ENCODE measurements at places on chromosomes 4 and X. TPM values are rescaled to one million over a fixed set of nuclear protein-coding genes. Genes with fewer than 3 reads are reported as not detected.
A peak's percentile ranks its signal among the peaks of the same experiment; 100 is the strongest.

FABP2 gene
- not detected for total RNA-seq

DNA sequence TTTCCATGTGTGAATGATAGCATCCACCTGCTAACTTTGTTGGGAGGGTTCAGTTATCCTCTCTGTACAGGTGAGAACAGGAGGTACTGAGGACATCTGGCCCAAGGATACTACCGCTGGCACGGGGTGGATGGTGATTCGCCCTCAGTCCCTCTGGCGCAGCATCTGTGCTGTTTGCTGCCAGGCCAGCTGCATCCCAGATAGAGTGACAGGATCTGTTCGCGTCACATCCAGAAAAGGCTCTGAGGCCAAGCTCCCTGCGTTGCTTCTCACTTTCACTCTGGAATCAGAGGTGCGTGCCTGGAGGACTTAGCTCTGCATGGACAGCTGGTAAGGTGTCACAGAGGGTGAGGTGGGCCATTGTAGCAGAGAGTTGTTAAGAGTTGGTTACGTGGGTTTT is 95.4 kb downstream of the TBL1X start:
- no peak for DNase-seq

DNA sequence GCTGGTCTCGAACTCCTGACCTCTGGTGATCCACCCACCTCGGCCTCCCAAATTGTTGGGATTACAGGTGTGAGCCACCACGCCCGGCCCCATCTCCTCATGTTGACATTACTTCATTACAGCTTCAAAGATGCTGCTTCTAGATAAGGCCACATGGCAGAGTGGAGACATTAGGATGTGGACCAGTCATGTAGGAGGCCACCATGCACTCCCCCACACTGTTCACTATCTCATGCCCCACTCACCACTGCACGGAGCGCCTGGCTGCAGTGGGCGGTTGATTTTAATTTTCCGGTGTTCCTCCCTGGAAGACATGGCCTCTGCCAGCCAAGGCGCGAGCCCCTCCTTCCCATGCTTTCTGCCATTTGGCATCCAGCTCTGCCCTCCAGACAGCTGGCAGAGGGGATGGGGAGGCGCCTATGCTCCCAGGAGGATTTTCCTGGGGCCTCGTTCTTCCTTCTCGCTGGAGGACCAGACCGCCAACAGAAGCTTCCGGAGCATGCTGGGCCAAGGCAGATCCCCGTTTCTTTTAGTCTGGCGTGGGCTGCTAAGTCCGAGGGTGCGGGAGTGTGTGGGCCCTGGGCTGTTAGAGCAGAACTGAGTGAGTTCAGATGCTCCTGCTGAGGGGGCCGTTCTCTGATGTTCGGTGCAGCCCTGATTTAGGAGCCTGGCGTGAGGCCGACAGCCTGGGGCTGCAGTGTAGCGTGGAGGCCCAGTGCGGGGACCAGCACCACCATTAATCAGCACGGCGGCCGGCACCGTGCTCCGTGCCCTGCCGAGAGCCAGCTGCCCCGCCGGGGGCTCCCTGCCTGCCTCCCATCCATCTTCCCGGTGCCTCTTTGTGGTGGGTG is 93.1 kb downstream of the SORCS2 start:
- peak; percentile 48 for DNase-seq

- DNase-seq = no peak
These were observed 111.8 kb upstream of the DKK2 start for GRCh38 chr4:107147873-107148272.

DNA sequence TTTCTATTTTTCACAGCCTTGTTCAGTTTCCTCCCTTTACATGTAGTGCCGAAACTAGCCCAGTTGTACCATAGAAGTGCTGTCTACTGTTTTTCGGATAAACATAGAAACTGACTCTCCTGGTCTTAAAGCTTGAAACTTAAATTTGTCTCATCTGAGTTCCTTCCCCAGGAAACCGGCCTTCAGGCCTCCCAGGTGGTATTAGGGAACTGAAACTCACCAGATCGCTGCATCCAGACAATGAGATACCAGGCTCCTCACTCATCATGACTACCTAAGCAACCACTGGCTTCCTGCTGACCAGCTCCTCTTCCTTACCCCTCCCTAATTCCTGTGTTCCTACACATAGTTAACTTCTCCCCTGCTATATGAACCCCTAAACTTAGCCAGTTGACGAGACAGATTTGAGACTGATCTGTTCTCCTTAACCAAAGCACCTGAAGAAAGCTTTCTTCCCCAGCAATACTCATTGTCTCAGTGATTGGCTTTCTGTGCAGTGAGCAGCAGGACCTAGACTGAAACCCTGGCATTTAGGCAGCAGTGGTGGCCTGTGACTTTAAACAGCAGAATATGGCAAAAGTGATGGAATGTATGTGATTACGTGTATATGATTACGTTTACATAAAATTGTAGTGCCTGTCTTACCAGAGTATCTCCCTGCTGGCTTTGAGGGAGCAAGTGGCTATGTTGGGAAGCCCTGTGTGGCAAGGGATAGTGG is 959.1 kb upstream of the LCORL start:
- DNase-seq = no peak

- DNase-seq = no peak
These were observed 88.4 kb upstream of the GUCY1A1 start for GRCh38 chr4:155578219-155578618.

DNA sequence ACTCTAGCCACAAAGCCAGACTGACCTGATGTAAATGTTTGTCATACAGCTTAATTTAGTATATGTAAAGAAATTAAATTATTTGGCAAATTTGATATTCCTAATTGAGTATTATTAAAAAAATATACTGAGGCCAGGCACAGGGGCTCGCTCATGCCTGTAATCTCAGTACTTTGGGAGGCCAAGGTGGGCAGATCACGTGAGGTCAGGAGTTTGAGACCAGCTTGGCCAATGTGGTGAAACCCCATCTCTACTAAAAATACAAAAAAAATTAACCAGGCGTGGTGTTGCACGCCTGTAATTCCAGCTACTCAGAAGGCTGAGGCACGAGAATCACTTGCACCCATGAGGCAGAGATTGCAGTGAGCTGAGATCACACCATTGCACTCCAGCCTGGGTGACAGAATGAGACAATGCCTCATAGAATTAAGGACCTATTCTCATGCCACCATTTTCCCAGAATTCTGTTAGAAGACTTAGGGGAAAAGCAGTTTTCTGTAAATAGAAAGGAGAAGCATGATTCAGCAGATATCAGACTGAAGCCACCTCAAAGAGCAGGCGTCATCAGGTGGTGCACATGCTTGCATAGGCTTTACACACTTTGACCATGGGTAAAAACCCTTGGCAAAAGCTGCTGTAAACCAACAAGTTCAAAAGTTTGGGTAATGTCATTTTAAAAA is 6.1 kb downstream of the UBQLN2 start:
- no peak for DNase-seq

GRCh38 chr4:184762100-184762499 is 28.2 kb upstream of the CENPU start:
- no peak for DNase-seq

DNA sequence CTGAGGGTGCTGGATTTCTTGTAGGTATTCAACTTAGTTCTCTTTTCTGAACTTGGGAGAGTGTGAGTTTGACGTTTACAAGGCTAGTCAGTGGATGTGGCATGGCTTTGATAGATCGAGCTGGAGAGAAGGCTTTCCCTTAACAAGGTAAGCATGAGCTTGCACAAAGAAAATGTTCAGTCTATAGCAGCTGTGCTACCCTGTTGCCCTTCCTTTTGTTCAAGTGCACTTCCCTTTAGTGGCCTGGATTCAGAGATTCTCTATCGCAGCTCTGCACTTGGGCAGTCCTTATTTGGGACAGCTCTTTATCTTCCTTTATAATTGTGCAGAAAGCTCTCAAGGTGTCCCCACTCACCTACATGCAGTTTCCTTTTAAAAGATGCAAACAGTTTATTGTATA is 198.0 kb downstream of the ARHGAP24 start:
- no peak for DNase-seq

DNA sequence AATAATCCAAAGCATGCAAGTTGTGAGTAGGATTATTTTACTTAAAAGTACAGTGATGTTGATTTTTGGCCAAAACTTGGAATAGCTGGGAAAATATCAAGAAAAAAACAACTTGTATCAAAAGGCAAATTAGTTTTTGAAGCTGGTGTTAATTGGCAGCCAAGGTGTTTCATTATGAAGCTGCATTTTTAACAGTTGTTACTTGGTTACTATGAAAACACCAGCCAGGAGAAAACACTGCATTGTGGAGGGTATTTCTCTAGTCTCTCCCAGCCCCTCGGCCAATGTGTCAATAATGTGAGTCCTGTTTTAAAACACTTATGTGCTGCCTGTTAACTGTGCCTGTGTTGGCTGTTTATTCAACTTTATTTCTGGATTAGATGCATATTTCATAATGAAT is 733.4 kb downstream of the ADGRL3 start:
- DNase-seq = no peak

DNA sequence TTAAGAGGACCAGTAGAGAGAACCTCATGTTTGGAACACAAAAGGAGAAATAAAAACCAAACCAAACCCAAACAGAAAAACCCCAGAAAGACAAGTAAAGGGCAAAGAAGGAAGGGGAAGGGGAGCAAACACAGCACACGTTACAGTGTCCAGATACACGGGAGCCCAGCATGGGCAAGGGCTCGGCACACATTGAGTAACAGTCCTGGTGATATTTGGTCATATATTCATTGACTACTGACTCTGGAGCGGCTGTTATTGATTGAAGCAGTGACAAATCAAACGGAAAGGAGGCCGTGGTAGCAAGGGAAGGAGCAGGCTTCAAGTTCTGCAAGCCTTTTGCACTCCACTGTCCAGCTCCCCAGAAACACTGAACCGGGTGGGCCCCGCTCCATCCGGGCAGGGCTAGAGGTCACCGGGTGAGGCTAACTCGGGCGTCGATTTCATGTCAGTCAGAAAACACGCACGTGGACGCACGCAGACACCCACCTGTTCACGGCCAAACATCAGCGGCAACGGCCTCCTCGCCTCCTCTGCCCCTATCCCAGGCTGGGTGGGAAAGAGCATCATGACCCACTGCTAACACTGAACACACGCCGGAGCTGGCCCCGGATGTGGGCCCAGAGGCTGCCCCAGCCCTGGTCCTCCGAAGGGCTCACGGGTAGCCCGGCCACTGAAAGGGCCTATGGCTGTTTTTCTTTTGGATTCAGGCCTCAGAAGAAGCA is 3.7 kb upstream of the IRAK1 start:
- no peak for DNase-seq

OCRL gene
- total RNA-seq = 23.4 TPM

CT45A10 gene
- total RNA-seq = not detected

- DNase-seq = no peak
These were observed 67.6 kb upstream of the GYPA start for GRCh38 chr4:144208074-144208473.

DNA sequence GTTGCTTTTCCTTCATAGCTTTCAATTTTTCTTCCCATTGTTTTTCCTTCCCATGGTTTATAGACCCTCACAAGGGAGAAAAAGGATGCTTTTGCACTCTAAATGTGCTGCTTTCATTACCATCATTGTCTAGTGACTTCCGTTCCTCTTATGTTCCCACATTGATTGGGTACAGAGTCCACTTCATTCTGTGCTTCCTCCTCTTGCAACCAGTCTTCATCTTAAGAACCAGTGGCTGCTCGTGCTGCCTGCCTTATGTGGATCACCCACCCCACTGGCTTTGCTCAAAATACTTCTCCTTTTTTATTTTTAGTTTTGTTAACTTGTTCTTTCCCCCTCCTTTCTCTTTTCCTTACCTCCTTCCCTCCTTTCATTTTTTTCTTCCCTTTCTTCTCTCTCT is 76.5 kb upstream of the BOD1L1 start:
- no peak for DNase-seq

INTS6L gene
- 32.3 TPM for total RNA-seq

KDR gene
- total RNA-seq = 68.6 TPM

DNA sequence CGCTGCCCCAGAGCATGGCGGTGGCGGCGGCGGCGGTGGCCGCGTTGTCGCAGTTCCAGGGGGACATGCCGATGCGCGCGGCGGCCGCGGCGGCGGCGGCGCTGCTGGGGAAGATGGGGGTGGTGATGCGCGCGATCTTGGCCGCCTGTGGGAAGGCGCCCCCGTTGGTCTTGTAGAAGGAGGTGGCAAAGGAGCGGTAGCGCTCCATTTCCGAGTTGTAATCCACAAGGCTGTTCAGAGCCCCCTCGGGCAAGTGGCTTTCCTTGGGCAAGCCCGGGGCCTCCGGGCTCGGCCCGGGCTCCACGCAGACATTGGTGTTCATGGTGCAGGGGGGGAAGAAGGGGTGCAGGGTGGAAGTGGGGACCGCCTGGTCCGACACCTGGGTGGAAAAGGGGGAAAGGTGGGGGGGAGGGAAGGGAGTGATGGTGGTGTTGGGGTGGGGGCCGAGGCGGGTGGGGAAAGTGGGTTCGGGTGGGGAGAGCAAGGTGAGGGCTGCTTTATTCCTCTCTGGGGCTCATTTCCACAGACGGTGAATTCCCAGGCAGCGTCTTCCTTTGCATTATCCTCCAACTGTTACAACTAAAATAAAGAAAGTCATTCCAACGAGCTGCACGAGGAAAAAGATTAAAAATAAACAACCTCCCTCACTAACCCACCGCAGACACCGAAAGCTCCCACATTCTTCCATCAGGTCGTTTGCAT is 3.1 kb downstream of the CXXC4 start:
- DNase-seq = no peak

DNA sequence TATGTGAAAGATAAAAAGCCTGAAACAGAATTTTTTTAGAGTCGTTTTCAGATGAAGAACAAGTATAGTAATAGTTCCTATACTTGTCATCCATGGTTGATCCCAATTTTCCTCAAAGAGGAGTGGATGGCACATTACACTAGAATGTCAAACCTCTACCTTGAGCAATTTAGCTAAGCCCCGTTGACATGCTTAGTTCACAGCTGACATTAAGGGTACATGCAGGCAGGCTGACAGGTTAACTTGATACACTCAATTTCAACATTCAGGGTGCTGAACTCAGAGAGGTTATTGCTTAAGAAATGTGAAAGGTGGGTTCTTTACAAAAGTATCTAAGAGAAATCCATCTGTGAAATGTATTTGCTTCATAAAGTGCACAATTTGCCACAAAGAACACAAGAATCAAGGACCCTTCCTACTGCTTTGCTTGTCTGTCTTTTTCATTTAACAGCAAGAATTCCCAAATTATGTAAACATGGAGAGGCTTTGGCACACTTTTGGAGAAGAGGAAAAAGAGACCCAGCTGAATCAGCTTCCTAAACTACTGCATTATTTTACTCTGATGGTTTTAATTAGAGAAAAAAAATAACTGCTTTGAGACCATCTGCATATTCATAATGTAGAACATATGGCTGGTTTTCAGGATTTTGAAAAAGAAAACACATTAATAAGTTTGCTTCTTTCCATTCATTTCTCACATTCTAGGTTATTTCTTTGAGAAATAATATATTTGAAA is 122.5 kb upstream of the DDIT4L start:
- no peak for DNase-seq

DNA sequence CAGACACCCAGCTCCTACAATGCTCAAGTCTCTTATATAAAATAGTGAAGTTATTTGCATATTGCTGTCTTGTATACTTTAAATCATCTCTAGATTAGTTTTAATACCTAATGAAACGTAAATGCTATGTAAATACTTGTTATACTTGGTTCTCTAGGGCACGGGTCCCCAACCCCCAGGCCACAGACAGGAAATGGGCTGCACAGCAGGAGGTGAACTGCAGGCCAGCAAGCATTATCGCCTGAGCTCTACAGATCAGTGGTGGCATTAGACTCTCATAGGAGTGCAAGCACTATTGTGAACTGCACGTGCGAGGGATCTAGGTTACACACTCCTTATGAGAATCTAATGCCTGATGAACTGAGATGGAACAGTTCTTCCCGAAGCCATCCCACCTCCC is 395.9 kb upstream of the EMCN start:
- no peak for DNase-seq

GLOD5 gene
- total RNA-seq = not detected
